Lung (tissue), 17 donors: ENCODE measurements at places on chromosomes 4 and X. TPM values are rescaled to one million over a fixed set of nuclear protein-coding genes. Genes with fewer than 3 reads are reported as not detected.

The TMEM144 gene
- 17.3 TPM for total RNA-seq

The TMEM35A gene
- total RNA-seq = 1.0 TPM

The KLHL13 gene
- total RNA-seq = 7.9 TPM

The AVPR2 gene
- 2.5 TPM for total RNA-seq

GRCh38 chr4:154320521-154320920 is 171.1 kb downstream of the DCHS2 start:
- DNase-seq = no peak

GRCh38 chr4:172656055-172656454 is 512.6 kb upstream of the GALNT7 start:
- no peak for DNase-seq

GRCh38 chr4:83905952-83906351 is 370.0 kb downstream of the GPAT3 start:
- DNase-seq = peak; percentile 27

- DNase-seq = no peak
Observed at GRCh38 chrX:119757646-119757978, 776 bp upstream of the SOWAHD start.

DNA sequence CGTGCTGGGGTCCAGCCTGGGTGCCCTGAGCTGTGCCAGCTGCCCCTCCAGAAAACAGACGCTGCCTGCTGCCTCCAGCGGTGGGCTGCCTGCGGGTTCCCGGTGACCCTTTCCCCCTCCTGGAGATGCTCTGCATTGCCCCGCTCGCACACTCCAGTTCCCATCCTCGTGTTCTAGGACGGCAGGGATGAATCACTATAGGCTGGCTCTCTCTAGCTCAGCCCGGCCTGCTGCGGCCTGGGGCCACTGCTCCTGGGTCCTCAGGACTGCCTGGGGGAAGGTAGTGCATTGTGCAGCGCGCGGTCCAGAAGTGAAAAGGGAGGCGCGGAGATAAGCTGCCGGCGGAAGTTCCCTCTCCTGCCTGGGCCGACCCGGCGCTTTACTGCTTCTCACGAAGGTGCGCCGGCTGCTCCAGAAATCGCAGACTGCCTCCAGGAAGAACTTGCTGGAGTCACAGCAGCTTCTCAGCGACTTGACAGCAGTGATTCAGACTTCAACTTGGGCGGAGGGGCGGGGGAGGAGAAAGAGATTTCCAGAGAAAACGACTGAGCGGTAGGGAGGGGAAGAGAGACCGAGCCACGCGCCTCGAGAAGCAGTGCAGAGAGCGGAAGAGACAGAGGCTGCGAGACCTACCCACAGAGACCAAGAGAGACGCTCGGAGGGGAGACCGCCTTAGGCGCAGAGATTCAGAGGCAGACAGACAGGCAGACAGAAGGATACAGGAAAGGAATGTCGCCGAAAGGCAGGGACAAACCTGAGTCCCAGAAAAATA is 6.7 kb upstream of the MSX1 start:
- DNase-seq = peak; percentile 33
